ENCODE measurements at places on chromosomes 3 and 15. TPM values are rescaled to one million over a fixed set of nuclear protein-coding genes. Genes with fewer than 3 reads are reported as not detected.

GRCh38 chr15:58167095-58167691, 29.0 kb downstream of the AQP9 start:
- no peak for DNase-seq

DNA sequence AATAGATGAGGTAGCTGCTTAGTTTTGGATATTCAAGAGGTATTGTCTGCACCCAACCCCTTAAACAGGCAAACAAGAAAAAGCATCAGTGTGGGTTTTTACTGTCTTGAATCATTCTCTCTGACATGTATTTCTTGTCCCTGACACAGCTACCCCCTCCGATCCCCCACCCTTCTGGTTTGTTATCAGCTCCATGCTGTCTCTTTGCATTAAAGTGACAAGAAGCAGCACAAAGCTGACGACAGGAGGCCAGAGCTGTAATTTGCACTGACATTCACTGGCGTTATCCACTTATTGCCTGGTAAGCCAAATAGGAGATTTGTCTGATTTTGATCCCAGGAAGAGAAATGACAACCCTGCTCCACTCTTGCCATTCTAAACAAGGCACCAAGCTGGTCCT, 83.3 kb upstream of the SNRK start:
- no peak for DNase-seq

DNA sequence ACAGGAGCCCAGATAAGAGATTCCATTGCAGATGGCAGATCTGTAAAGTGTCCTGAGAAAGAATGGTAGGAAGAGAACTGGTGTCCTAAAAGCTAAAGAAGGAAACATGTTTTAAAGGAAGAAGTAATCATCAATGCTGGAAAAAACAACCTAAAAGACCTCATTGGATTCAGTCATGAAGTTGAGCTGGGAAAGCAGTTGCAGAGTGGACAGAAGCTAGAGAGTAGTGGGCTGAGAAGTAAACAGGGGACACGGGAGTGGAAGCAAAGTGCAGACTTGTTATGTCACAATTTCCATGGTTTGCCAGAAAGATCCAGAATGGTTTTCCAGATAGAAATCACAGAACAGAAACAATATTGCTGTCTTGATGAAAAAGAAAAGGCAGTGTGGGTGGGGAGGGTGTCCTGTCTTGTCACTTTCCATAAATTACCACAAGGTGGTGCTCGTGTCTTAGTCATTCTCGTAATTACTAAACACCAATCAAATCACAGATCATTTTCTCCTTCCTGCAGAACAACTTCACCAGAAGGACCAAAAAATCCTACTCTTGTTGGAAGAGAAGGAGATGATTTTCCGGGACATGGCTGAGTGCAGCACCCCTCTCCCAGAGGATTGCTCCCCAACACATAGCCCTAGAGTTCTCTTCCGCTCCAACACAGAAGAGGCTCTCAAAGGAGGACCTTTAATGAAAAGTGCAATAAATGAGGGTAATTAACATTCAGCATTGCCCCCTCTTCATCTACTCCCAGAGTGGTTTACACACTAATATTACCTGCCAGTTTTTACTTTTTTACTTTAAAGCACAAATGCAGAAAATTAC, 64.5 kb downstream of the KLHL25 start:
- DNase-seq = peak; percentile 64

GRCh38 chr15:77647961-77648360, 15.2 kb upstream of the LINGO1 start:
- no peak for DNase-seq

GRCh38 chr3:160128056-160128455, 97.2 kb upstream of the C3orf80 start:
- no peak for DNase-seq

GRCh38 chr3:113143353-113143752, 68.0 kb upstream of the BOC start:
- no peak for DNase-seq

- DNase-seq = no peak
Measured at GRCh38 chr3:157046520-157046919, 113.4 kb downstream of the CCNL1 start.

Gene TGM4
- 0.06 TPM for polyA plus RNA-seq

Gene ANAPC13
- polyA plus RNA-seq = 84.6 TPM

DNA sequence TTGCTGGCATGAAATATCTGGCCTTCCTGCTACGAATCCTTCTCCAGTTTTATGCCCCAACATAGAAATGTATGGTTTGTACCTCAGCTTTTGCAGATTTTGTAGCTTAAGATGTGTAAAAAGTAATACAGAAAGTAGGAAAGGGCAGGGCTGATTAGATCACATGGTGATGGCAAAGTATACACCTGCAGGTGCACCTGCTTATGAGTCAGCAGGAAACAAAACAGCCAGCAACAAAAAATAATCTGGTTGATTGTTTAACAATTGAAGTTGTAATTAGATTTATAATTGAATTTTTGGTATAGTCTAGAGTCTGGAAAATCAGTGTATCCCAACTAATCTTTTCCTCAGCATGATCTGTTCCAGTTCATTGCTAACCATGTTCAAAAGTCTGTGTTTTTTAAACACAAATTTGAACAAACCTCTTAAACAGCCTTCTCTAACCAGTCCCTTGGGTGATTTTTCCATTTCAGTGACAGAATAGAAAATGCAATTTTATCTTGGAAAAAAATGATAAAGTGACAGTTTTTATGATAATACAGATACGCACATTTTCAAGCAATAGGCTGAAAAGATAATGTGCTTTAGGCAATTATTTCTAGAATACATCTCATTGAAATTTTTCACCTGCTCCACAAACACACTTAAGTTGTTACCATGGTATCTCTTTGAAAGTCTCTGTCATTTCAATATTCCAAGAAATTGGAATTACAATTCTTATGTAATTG, 477.4 kb downstream of the NAALADL2 start:
- no peak for DNase-seq

- no peak for DNase-seq
Measured at GRCh38 chr3:154666542-154666941, 236.6 kb upstream of the GPR149 start.

DNA sequence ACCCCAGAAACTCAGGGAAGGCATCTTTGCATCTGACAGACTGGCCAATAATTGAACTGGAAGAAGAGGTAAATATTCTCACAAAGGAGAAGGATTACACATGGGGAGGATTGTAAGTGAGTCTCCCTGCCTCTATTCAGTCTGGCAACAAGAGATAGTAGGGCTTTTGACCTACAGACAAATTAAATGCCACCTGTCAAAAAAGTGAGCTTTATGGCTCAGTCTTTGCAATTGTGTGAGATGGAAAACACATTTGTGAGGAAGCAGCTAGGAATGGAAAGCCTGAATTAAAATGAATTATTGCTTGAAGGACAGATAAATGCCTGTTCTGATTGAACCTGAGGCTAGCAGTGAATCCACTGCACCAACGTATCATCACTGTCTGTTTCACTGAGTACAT, 173.3 kb upstream of the GOLIM4 start:
- no peak for DNase-seq

GRCh38 chr15:82809308-82810060, at the start of gene WHAMM:
TSS of gene WHAMM (plus strand) at chr15:82809628. CDS start at chr15:82809727, 99 bp downstream.
- DNase-seq = peak; percentile 98

DNA sequence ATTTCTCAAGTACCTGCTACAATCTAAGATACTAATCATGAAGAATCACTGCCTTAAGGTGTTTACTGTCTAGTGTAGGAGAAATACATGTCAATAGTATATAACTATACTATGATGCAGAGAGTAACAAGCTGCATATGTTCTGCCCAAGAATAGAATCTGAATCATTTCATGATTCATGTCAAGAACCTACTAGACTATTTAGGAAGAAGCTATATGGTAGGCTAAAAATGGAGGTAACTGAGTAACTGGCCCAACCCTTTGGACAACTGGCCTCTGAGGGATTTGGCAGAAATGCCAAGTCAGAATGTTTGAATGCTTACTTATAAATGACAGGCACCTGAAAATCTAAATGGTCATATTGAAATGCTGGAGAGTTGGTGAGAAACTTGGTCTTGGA, 59.9 kb upstream of the DGKG start:
- no peak for DNase-seq

DNA sequence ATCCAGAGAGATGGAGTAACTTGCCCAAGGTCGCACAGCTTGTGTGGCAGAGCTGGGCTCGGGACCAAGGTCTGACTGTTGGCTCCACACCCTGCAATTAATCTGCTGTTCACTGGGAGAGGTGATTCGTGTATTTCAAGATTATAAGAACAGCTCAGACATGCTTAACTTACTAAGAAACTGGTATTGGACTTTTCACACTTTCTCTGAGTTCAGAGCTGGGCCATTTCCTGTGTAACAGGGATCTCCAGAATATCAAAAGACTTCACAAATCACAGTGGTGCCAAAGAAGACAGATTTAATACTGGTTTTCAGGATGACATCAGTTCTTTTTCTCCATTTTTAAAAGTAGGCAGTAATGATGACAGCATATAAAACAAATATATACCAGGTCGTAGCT, 156.8 kb upstream of the UBE2E1 start:
- DNase-seq = no peak

- DNase-seq = no peak
Measured at GRCh38 chr3:158419820-158420653, 151.0 kb upstream of the MLF1 start.

DNA sequence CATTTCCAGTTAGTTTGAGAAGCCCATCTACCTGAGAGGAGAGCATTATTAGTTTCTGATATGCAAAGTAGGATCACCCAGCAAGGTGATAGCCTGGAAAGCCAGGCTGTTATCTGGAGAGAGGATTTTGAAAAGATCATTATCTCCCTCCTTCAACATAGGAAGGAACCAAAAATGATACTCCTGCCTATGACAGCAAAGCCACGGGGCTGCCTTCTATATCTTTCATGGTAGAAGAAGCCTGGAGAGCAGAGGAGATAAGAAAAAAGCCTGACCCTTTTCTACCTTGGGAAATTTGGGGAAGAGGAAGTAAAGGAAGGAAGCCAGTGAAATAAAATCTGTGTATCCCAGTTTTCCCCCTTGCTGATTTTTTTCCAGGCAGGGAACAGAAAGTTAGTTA, 205.5 kb downstream of the MFSD1 start:
- DNase-seq = no peak

Gene CIB2
- polyA plus RNA-seq = 29.9 TPM

DNA sequence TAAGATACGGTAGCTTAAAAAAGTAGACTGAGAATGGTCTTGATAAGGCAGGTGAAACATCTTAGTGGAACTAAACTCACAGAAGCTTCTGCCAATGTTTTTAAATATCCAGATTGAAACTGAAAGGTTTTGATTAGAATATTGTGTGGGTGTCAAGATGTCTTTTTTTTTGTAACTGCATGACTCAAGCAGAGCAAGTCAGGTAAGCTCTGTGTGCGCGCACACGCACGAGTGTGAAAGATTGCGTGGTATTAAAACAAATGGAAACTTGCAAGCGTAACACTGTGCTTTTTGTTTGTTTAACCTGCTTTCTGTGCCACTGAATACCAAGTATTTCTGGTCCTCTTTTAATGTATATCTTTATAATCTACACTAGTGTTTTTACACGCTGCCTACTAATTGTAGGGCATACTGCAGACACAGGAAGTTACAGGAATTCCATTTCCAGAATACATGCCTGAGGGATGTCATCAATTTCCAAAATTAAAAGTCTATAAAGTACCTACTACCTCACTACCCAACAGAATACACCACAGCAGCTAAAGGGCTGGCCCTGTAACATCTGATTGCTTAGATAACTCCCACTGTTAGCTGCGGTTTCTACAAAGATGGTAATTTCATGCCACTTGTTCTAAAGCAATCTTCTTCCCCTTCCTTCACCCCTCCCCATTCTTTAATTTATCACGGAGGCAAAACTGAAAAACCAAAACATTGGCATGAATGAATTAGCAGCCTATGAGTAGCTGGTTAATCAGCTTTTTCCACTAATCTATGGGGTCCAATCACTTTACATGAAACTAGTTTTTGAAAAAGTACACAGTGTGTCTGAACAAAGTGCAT, 472.8 kb downstream of the SHQ1 start:
- no peak for DNase-seq

DNA sequence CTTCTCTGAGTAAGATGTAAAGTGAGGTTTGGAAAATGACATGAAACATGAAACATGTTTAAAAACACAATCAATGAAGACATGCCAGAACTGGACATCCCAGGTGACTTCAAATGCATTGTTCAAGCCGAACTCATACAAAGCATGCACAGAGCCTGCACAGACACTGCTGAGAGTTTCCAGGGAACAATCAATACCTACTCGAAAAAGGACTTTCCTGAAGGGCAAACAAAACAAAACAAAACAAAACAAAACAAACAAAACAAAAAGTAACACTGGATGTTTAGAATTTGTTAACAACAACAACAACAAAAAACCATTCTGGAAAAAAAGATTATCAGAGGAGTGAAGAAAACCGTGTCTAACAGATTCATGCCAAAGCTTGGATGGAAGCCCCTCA, 10.5 kb upstream of the TM4SF19 start:
- DNase-seq = no peak

DNA sequence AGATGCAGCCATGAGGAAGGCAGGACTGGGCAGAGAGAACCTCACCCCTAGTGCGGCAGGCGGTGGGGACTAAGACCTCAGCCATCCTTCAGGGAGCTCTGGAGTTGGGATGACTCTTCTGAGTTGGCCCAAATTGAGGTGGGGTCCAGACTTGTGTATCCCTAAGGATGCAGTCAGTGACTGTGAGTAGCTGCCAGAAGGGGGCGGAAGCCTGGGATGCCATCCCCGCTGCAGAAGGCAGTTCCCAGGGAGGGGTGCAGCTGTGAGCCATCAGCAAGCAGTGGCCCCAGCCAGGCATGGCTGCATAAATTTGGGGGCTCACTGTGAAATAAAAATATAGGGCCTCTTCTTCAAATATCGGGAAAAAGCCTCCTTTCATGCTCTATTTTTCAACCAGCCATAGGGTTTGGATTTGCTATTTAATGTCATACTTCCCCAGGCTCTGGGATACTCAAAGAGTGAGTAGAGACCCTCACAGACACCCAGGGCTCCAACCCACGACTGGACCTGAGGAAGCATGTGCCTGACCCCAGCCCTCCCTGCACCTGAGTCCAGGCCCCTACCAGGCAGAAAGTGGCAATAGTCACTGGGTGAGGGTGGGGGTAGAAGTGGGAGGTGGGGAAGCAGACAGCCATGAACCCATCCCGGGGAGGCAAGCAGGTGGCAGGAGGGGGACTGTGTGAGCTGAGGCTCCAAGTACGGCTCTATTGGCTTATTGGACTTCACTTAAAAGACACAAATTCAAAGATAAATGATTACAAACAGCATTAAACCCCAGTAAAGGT, 30.5 kb downstream of the GRK7 start:
- no peak for DNase-seq

Gene TUSC2
- 18.9 TPM for polyA plus RNA-seq

Gene SEMA3G
- 6.3 TPM for polyA plus RNA-seq

DNA sequence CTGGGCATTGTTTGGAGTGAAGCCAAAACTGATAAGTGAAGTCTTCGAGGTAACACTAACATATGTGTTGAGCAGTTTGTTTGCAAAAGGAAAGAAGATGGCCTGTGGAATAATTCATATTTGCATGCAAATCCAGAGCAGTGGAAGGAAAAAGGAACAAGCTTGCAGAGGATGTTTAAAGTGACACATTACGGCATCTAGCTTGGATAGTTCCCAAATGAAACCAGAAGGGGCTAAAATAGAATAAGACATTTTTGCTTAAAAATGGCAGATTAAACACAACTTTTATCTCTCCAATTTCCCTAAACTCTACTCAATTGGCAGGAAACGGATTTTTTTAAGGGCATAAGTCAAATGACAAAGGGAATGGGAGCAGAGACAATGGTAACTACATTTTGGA, 25.4 kb upstream of the RYK start:
- no peak for DNase-seq

Data from right lung (tissue), 10 donors.